WTC11 (cell line): ENCODE measurements at places on chromosomes 13 and 19.

DNA sequence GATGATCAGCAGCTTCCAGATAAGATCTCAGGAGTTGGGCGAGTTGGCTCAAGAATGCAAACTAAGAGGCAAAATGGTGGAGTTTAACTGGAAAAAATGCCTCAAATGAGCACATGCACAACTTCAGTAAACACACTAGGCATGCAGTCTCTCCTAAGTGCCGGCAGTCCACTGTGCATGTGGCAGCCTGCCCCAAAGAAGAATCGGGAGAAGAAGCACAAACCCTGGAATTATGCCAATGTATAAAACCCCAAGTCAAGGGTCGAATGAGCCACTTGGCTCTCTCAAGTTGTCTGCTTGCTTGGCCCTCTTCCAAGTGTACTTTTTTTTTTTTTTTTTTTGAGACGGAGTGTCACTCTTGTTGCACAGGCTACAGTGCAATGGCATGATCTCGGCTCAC lies 53.3 kb upstream of the SLITRK1 start:
- DNase-seq: no peak

- DNase-seq: no peak
Measured at GRCh38 chr13:41916173-41916954, 44.5 kb downstream of the VWA8 start.

GRCh38 chr13:26324867-26325266 lies 70.9 kb downstream of the CDK8 start:
- no peak for DNase-seq

- no peak for DNase-seq
Measured at GRCh38 chr19:43765109-43765876, 10.5 kb upstream of the SMG9 start.
